ENCODE measurements at places on chromosomes 6 and 20. TPM values are rescaled to one million over a fixed set of nuclear protein-coding genes. Genes with fewer than 3 reads are reported as not detected.
A peak's percentile ranks its signal among the peaks of the same experiment; 100 is the strongest.

GRCh38 chr20:46965477-46965876, 70.8 kb downstream of the EYA2 start:
- H3K36me3 ChIP-seq, result no peaks in the 10 kb centered on the region
- no peaks in the 10 kb centered on the region for H3K27me3 ChIP-seq
- no peaks in the 10 kb centered on the region for H3K4me1 ChIP-seq
- no peak for DNase-seq

DNA sequence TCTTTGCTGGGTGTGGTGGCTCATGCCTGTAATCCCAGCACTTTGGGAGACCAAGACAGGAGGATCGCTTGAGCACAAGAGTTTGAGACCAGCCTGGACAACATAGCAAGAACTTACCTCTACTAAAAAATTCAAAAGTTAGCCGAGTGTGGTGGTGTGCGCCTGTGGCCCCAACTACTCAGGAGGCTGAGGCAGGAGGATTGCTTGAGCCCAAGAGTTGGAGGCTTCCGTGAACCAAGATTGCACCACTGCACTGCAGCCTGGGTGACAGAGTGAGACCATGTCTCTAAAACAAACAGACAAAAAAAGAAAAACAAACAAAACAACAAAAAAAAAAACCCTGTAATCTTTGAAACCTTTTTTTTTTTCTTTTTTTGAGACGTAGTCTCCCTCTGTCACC, 67.5 kb downstream of the CAP2 start:
- no peaks in the 10 kb centered on the region for H3K36me3 ChIP-seq
- no peak overlapping the region for H3K27ac ChIP-seq
- no peak for DNase-seq
- no peaks in the 10 kb centered on the region for H3K27me3 ChIP-seq
- H3K4me1 ChIP-seq, result no peaks in the 10 kb centered on the region

GRCh38 chr6:150252714-150253444, 110.0 kb downstream of the PPP1R14C start:
- no peak overlapping the region for H3K4me3 ChIP-seq
- H3K27me3 ChIP-seq, result no peaks in the 10 kb centered on the region
- no peak for DNase-seq
- H3K36me3 ChIP-seq, result no peaks in the 10 kb centered on the region
- H3K4me1 ChIP-seq, result peaks cover 6% of the 10 kb centered on the region

Gene MAP7
- total RNA-seq, result 15.0 TPM

DNA sequence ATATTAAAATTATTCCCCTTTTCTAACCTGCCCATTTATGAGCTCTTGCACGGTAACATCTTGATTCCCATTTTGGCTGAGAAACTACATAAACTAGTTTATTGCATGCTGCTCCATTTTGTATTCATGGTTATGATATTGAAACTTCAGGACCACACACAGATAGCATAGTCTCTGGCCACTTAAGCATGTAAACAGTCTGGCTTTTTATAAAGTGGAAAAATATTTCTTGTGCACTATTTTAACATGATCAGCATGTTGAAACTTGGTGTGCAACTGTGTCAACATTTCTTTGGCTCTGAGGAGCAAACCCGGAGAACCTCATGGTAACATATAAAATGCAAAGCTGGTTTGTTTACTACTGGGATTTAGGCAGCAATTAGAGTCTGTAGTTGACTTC, 70.7 kb downstream of the SLX4IP start:
- H3K36me3 ChIP-seq, result peaks cover 2% of the 10 kb centered on the region
- H3K27ac ChIP-seq, result no peak overlapping the region
- DNase-seq, result peak; percentile 46
- H3K4me1 ChIP-seq, result peaks cover 62% of the 10 kb centered on the region

Gene NPEPL1
- 24.3 TPM for total RNA-seq

All from lung (tissue), 17 donors.